ENCODE measurements at places on chromosomes 12 and 14.

DNA sequence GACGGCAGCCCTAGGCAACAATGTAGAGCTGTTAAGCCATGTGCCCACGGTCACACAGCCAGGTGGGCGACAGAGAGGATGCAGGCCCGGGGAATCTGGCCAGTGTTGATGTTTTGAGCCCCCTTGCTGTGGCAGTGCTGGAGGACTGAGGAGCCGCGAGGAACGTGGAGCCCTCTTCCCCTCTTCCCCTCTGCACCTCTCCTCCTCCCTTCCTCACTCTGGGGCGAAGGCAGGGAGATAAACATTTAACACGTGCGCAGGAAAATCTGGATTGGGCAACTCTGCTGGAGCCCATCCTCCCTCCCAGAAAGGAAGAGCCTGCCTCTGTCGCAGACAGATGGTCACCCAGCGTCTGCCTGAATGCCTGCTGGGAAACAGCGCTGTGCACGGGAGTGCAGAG lies 376.8 kb downstream of the FUT8 start:
- DNase-seq, result no peak

- no peak for DNase-seq
Measured at GRCh38 chr14:51901475-51902024, 41.1 kb downstream of the GNG2 start.

DNA sequence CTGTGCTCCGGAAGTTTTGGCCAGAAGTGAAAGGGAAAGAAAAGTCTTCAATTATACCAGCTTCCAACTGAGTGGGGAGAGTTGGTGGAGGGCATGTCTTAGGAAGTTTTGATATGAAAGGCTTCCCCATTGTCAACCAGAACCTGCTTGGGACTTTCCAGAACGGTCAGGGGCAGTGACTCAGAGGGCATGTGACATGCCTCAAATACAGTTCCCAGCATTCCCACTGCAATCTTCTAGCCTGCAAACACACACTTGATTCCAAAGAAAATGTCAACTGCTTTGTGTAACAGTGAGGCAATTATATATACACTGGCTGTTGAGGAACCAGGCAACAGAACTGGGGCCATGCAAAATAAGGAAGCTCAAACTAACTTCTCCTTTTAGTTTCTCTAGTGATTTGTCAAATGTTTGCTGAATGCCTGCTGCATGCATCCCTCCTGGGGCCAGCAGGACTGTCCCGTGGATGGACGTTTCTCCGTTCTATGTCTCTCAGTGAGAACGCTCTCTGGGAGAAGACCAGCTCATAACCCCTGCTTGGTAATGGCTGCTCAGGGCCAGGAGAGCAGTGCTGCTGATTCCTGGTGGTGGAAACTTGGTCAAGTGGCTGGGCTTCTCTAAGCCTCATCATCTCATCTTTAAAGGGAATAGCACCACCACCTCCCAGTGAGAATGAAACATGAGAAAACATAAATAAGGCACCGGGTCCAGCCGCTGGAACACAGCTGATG lies 18.3 kb downstream of the SLC25A47 start:
- peak; percentile 41 for DNase-seq

- DNase-seq, result no peak
Measured at GRCh38 chr14:61502459-61503093, 181.2 kb downstream of the PRKCH start.

DNA sequence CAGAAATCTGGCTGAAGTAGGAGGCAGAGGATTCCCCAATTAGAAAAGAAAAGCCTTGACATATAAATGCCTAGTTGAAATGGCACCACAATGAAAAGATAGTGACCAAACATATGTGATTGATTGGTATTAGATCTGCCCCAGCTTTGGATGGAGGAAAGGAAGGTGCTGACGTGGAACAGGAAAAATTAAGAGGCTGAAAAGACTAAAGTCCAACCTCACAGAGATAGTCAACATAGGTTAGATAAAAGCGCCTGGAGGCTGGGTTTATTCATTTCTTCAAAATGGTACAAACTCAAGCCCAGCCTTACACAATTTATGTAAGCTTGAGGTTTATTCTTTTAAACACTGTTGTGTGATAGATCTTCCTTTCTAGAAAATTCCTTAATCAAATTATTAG lies 129.6 kb downstream of the RPS29 start:
- DNase-seq, result no peak

GRCh38 chr12:8697476-8698131 lies at the start of gene RIMKLB:
RIMKLB (plus strand) TSS chr12:8697991; CDS start chr12:8713867, 15,876 bp downstream.
- DNase-seq, result peak; percentile 60

GRCh38 chr12:172732-173161 lies 41.2 kb downstream of the SLC6A12 start:
- DNase-seq, result no peak

DNA sequence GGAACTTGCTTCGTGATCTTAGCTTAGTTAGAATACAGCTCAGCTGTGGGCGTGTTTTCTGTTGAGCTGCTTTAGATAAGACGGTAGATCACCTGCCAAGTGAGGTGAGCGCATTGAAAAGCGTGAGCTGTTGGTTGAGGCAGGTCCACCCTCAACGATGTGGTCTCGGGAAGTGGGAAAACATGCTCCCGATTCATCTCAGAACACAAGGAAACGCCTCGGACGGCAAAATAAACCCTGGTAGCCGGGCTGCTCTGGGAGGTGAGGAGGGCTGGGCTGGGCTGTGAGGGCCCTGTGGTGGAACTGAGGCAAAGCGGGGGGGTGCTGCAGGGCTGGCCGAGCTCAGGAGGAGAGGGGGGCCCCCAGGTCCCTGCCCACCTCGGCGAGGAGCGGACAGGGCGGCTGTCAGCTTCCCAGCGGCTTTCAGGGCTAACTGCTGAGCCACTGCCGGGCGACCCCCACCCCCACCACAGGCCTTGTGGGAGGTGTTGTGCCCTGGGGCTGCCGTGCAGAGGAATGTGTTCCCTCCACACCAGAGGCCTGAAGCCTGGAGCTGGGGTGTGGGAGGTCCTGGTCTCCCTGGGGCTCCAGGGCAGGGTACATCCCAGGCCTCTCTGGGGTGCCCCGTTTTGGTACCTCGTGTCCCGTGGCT lies 30.7 kb downstream of the NOC4L start:
- DNase-seq, result no peak

- no peak for DNase-seq
Measured at GRCh38 chr12:7161811-7162210, 27.7 kb upstream of the PEX5 start.

DNA sequence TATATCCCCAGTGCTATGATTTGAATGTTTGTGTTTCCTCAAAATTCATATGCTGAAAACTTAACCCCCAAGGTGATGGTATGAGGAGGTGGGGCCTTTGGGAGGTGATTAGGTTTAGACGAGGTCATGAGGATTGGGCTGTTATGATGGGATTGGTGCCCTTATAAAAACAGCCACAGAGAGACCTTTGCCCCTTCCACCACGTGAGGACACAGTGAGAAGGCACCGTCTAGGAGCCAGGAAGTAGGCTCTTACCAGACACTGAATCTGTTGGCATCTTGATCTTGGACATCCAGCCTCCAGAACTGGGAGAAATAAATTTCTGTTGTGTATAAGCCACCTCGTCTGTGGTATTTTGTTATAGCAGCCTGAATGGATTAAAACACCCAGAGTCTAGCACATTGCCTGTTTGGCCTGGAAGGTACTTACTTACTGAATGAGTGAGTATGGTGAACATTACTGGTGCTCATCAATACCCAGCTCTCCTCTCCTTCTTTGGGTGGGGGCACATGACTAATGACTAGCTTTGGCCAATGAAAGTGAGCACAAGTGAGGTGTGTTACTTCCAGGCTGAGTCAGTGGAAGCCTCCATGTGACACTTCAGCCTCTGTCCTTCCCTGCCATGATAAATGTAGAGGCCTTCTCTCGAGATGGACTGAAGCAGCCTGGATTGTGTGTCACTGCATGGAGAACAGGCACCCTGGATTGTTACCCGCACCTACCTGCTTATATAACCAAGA lies 72.4 kb upstream of the CHST11 start:
- DNase-seq, result no peak

DNA sequence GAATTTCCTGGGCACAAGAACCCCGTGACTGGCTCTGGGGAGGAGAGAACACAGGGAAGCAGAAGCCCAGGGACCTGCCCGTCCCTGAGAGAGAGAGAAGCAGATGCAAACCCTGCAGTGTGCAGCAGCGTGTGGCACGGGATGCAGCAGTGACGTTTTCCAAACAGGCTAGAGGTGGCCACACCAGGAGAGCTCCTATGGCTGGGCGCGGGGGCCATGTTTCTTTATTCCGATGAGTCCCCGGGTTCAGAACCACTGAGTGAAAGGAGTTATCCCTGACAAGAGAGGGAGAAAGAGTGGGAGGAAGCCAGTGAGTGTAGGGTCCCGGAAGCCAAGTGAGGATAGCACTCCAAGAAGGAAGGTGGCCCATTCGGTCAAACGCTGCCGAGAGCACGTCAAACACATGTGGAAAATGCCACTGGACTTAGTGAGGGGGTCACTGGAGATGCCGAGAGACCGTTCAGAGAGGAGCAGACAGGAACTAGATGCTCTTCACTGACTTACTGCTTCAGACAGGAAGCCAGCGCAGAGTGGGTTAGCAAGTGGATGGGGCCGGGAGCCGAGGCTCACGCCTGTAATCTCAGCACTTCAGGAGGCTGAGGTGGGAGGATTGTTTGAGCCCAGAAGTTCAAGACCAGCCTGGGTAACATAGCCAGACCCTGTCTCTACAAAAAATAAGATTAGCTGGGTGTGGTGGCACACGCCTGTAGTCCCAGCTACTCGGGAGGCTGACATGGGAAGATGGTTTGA lies 123.0 kb downstream of the BCL11B start:
- DNase-seq, result no peak

DNA sequence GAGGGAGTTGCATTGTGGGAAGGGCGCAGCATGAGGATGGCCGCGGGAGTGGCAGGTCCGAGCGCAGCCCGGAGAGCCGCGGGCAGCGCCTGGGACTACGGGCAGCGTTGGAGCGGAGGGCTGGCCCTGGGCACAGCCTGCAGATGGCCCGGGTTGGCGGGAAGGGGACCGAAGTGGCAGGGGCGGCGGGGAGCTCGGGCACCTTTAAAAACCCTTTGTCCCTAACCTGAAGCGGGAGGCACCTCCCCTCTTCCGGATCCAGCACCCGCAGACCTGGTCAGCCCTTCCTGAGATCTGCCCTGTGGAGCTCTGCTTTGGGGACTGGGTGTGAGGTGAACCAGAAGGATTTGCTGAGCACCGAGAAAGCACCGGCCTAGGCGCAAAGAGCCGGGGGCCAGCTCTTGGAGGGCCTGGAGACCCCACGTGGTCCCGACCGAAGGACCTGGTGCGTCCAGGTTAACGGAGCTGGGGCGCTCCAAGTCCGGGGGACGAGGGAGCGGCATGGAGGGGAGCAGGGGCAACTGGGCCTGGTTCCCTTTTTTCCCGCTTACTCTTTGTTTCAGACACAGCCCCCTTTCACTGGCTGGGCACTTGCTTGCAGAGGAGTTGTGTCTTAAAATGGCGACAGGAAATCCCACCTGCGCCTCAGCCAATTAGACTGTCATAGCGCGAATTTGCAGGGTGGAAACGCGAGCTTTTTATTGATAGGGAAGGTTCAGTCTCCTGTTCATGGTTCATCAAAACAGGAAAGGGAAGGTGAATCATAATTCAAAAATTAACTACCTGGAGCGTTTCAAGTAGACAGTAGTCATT lies 792 bp upstream of the SLC38A1 start:
- DNase-seq, result no peak

DNA sequence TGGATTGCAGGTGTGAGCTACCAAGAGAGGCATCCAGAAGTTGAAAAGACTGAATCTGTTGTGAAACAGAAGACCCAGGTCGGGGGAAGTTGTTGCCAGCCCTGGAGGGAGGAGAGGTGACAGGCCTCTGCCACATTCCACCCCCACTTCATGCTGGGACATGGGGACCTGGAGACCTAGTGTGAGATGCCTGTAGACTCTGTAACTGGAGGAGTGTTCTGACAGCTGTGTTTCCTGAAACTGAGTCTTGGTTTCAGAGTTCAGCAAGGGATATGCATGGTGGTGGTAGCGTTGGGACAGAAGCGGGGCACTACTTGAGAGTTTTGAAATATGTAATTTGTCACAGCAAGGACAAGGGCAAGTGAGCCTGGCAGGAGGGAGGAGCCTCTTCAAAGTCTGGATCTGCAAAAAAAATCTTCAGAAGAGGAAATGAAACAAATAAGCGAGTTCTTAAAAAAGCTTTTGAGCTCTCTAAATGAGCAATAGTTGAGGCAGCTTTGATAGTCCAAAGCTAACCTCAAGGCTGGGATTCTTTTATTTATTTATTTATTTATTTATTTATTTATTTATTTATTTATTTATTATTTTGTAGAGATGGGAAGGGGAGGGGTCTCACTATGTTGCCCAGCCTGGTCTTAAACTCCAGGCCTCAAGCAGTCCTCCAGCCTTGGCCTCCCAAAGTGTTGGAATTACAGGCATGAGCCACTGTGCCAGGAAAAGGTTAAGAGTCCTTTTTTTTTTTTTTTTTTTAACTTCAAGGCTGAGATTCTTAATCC lies 58.9 kb upstream of the EEA1 start:
- DNase-seq, result no peak

All from NCI-H510A treated with DMSO at 0.1 percent for 48 hours (cell line).